Endothelial cell of umbilical vein (primary cell): ENCODE measurements at places on chromosomes 1 and 21. TPM values are rescaled to one million over a fixed set of nuclear protein-coding genes. Genes with fewer than 3 reads are reported as not detected.
A peak's percentile ranks its signal among the peaks of the same experiment; 100 is the strongest.

DNA sequence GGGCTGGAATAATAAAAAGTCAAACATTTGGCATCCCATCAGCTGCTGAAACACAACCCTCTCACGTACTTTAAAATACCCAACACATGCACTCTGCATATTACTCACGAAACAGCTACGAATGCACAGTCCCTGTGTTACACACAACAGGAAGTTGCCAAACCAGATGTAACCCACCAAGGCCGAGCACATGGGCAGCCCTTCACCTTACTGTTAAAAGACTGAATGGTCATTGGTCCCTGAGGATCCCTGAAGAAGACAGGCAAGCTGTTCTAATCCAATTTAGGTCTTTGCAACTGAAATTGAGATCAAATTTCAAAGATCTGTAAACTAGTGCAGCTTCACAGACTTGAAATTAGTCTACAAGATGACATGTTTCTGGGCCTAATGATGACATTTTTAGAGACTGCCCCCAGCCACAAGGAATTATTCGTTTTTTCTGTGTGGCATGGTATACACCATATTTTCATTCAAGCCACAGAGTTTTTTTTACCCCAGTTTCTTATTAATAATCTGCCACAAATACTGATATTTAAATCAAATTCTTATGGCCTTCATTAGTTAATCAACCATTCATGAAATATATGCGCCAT is 25.6 kb upstream of the IER5 start:
- no peak for DNase-seq

GRCh38 chr1:16266411-16267118 is 29.6 kb upstream of the CPLANE2 start:
- DNase-seq: peak; percentile 96

- no peak for DNase-seq
These were observed 26.2 kb upstream of the PTPRC start for GRCh38 chr1:198612471-198613260.

- peak; percentile 57 for DNase-seq
These were observed 16.9 kb downstream of the RPTN start for GRCh38 chr1:152141971-152142584.

DNA sequence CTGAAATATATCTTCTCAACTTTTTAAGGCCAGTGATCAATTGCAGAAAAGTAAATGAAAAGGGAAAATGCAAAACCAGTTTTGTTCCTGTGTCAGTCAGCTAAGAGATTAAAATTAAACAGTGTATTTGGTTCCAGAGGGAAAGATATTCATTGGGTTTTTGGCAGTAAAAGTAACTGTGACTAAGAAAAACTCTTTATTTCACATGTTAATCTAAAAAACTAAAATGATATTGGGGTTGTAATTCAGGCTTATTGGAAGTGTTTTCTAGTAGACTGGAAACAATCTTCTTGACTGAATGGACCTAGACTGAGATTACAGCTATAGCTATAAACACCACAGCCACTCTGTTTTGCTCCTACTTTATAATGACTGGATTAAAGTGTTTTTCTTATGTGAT is 413.9 kb downstream of the ADGRL2 start:
- no peak for DNase-seq

- no peak for DNase-seq
These were observed 37.7 kb downstream of the SH3BGR start for GRCh38 chr21:39489380-39489924.

GRCh38 chr1:2528966-2529783 is 888 bp downstream of the HES5 start:
- no peak for DNase-seq

GRCh38 chr1:80893115-80893514 is 907.6 kb upstream of the ADGRL2 start:
- no peak for DNase-seq

DNA sequence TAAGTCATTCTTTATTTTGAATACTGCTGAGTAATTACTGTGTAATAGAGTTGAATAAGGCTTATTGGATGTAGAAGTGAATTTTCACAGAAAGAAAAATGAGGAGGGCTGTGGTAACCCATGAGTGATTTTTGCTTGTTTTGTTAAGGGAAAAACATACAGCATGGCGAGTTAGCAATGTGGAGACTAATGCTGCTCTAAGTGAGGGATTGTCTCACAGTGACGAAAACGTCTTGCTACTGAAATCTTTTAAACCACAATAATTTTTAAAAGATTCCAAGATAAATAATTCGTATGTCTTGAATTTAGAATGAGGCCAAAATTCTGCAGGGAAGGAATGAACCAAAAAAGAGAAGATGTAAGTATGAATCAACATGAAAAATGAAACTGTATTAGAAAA is 16.2 kb upstream of the PLA2G4A start:
- DNase-seq: no peak

DNA sequence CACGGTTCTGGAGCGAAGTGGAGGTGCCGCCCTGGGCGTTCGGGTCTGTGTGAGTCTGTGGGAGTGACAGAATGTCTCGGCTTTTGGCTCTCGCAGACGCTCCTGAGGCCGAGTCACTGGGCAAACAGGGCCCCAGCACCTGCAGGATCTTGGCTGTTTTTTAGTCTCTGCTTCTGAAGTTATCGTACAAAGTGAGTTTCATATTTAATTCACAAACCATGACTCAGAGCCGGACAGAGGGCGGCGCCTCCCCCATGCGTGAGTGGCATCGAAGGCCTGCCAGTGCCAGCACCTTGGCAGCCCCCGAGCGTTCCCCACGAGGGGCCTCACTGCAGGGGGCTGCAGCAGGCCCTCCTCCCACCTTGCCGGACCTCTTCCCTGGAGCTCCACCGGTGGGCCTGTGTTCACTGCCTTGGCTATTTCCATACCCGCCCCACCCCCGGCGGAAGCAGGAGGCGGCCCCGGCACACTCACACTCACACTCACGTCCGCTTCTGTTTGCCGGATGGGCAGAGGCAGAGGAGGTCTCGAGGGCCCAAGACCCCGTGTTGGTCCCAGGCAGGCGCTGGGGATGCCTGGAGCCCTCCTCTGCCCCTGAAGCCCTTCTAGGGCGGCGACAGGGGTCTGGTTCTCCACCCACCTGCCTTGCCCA is 56.3 kb downstream of the MORN1 start:
- DNase-seq: no peak

- no peak for DNase-seq
These were observed 141.8 kb upstream of the AJAP1 start for GRCh38 chr1:4512636-4513035.

- DNase-seq: no peak
These were observed 38.2 kb downstream of the POU2F1 start for GRCh38 chr1:167258858-167259257.

DNA sequence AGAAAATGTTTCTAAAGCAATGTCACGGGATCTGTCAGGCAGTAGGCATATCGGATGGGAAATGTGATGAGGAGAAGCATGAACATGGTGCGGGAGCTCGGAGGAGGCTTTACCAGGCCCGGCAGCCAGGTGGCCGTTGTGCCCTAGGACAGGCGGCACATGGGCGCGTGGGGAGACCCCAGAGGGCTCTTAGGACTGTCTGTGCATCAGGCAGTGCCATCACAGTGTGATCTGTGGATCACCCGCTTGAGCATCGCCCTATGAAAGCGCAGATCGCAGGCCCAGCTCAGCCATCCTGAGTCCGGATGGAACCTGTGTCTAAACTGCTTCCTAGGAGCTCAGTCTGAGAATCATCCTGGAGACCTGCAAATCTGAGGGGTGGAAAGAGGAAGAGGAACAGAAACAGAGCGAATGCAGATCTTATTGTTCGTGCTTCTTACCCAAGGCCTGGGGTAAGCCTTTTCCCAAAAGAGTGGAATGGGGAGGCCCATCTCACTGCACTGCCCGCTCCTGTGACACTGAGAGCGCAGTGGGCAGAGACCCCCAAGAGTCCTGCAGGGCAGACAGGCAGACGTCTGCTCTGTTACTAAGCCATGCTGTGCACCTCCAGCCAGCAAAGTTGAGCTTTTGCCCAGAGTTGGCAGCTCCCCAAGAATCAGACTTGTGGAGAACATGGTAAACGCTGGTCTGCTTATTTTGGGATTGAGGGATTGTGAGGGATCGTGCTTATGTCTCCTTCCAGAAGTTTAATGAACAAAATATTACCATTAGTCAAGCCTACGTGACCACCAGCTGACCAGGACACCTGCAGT is 251.0 kb downstream of the RHOU start:
- DNase-seq: no peak

GRCh38 chr1:205124726-205125125 is 2.9 kb upstream of the RBBP5 start:
- DNase-seq: no peak

GRCh38 chr1:213070406-213070805 is 19.4 kb downstream of the RPS6KC1 start:
- peak; percentile 57 for DNase-seq

GRCh38 chr1:171434717-171435346 is 50.5 kb upstream of the PRRC2C start:
- peak; percentile 84 for DNase-seq

DNA sequence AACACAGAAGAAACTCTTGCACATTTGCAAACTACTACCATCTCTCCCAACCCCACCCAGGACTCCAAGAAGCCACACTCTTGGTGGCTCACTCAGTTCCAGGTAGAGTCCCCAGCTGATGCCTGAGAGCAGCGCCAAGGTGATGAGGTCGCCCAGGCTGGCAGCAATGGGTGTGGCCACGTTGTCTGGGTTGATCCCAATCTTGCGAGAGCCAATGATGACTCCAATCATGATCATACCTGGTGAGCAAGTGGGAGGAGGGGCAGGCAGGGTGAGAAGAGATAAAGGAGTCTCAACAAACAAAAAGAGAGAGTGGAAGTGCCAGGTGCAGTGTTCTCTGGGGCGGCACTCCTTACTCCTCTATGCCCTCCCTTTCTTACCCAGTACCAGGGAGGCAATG is 14.4 kb downstream of the SLC41A1 start:
- DNase-seq: no peak

DNA sequence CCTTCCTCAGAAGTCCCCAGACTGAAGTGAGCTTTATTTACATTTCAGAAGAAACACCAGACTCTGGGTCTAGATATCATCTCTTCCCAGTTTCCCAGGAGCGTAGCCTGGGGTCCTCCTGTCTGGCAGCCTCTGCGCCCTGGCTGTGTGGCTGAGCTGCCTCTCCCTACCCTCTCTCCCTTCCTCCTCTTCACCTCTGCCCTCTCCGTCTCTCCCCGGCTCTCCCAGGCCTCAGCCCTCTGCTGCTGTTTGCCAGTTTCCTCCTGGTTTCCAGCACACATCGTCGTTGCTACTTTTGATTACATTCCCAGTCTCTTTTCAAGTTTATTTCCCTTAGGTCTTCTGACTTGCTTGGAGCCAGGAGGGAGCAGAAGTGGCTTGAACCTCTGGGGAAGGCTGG is 91.1 kb upstream of the DISP3 start:
- no peak for DNase-seq

DNA sequence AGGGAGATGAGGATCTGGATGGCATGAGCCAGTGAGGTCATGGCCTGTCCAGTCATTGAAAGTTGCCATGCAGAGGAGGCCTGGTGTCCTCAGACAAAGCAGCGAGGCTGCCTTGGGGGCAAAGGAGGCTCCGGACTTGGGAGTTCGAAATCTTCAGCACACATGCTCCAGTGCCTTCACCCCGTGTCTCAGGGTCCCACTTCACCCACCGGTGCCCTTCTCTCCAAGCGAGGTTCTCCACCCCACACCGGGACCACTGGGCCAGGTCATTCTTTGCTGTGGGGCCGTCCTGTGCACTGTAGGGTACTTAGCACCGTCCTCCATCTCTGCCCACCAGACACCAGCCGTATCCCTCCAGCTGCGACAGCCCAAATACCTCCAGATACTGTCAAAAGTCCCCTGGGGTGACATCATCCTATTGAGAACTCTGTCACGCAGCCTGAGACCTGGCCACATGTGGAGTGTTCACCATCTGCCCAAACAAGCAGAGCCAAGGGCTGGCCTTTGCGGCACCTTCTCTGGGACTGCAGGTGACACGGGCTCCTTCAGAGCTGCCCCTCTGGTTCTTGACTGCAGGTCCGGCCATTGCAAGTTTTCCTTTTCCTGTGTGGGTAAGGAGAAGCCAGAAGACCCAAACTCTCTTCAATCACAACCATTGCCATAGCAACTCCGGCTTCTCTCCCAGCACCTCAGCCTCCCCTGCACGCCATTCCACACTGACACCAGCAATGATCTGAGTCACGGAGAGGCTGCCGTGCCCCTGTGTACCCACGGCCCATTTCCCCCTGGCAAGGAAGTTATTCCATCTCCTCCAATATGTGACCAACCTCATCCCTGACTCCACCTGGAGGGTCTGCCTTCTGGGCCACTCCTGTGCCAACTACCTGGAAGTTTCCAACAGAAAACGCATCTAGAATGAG is 20.4 kb upstream of the PDE9A start:
- DNase-seq: no peak

EDARADD gene
- total RNA-seq: not detected in 2 replicates

CA14 gene
- total RNA-seq: not detected in 2 replicates

CRYBG2 gene
- not detected in 2 replicates for total RNA-seq

USH2A gene
- total RNA-seq: not detected in 2 replicates

ADCY10 gene
- not detected in 2 replicates for total RNA-seq

PODN gene
- total RNA-seq: 1.5 and 2.0 TPM in 2 replicates

SLC35A3 gene
- 19.0 and 20.2 TPM in 2 replicates for total RNA-seq

B4GALT2 gene
- total RNA-seq: 77.7 and 80.0 TPM in 2 replicates

CCT8 gene
- total RNA-seq: 212 and 213 TPM in 2 replicates

RNF186 gene
- total RNA-seq: not detected in 2 replicates

CELA3B gene
- total RNA-seq: 0.48 TPM in 1 of 2 replicates, not detected in the other

SYPL2 gene
- not detected in 2 replicates for total RNA-seq

PIK3R3 gene
- total RNA-seq: 14.3 and 14.6 TPM in 2 replicates
